ENCODE measurements at places on chromosomes 11 and 22.
A peak's percentile ranks its signal among the peaks of the same experiment; 100 is the strongest.

GRCh38 chr11:92380882-92381281, 156.3 kb downstream of the FAT3 start:
- no peak for DNase-seq

- peak; percentile 85 for DNase-seq
These were observed 12.4 kb upstream of the DSCAML1 start for GRCh38 chr11:117809236-117810055.

- peak; percentile 59 for DNase-seq
These were observed 35.9 kb upstream of the WNT11 start for GRCh38 chr11:76242004-76242779.

- DNase-seq = no peak
These were observed 269.6 kb downstream of the MN1 start for GRCh38 chr22:27531782-27532530.

DNA sequence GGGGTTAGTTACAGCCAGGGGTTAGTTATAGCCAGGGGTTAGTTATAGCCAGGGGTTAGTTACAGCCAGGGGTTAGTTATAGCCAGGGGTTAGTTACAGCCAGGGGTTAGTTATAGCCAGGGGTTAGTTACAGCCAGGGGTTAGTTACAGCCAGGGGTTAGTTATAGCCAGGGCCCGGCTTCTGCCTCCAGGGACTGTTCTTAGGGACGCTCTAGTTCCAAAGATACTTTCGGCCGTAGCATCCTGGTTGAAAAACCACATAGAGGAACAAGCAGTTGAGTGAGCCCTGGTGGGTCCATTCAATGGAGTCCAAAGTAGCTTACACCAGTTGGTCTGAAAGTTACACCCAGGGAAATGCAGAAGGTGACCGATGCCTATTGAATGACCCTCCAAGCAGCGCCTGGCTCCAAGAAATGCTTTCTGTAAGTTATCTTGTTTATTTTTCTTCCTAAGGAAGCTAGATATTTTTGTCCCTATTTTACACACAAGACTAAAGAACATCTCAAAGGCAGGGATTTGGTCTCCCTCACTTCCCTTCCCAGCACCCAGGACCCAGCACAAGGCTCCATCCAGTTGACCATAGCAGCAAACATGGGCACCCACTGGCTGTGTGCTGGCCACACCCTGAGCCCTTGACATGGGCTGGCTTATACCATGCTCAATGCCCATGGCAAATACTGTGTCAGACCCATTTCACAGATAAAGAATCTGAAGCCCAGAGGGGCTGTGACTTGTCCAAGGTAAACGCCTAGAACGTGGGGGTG, 49.7 kb upstream of the SHISAL1 start:
- peak; percentile 33 for DNase-seq

DNA sequence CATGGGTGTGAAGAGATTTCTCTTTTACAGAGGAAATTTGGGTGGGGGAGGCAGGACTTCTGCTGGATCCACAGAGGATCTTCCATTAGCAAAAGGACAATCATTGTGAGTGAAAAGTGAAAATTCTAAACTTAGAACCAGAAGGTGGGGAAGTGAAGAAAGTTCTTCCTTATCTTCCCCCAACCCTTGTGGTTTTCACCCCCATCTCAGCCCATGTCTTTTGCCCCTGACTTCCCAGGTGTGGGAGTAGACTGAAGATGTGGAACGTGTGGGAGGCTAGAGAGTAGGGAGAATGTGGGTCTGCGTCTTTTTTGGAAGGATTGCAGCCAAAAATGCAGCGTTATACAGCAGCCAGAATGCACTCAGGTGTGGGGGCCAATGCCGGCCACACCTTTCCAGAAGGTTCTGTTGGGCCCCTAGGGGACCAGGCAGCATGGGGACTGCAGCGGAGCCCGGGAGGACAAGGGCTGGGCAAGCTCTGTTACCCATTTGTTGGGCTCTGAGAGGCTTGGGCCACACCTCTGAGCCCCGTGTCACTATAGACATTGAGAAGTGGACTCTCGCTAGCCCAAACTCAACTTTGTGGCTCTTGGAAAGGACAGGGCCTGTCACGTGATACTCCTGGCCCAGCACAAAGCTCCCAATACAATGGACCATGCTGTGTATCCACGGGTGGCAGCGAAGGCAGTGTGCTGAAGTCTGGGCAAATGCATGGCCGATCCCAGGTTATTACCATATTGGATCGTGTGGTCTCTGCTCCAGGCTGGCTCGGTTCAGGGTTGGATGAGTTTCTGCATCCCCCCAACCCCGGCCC, 32.8 kb upstream of the LINC01488 start:
- peak; percentile 60 for DNase-seq

- no peak for DNase-seq
These were observed 56.9 kb downstream of the ABTB2 start for GRCh38 chr11:34300926-34301295.

DNA sequence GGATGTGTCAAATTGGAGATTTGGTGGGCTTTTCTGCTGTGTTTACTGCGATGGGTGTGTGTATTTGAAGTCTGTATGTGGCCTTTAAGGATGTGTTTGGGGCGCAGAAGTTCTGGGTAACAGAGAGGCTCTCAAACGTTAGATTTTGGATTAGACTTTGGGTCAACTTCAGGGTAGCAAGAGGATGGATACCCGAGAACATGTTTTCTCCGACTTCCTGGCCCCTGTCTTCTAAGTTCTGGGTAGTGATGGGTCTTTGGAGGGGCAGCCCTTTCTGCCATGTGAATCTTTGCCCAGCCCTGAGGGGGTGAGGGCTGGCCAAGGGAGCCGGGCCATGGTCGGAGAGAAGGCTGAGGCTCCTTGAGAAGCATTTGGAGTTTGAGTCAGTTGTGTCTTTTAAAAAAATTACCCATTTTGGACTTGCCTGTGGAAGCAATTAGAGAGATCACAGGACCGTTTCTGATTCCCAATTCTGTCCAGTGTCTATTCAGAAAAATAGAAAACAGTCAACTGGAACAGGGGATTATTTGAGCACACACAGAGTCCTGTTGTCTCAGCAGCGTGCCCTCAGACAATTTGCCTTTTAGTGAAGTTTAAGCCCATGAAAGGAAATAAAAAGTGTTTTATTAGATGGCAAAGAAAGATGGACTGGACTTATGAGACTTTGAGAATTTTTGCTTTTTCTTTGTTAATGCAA, 114.4 kb downstream of the PTPRJ start:
- no peak for DNase-seq

GRCh38 chr11:62264004-62264403, 6.0 kb upstream of the SCGB2A2 start:
- DNase-seq = no peak

DNA sequence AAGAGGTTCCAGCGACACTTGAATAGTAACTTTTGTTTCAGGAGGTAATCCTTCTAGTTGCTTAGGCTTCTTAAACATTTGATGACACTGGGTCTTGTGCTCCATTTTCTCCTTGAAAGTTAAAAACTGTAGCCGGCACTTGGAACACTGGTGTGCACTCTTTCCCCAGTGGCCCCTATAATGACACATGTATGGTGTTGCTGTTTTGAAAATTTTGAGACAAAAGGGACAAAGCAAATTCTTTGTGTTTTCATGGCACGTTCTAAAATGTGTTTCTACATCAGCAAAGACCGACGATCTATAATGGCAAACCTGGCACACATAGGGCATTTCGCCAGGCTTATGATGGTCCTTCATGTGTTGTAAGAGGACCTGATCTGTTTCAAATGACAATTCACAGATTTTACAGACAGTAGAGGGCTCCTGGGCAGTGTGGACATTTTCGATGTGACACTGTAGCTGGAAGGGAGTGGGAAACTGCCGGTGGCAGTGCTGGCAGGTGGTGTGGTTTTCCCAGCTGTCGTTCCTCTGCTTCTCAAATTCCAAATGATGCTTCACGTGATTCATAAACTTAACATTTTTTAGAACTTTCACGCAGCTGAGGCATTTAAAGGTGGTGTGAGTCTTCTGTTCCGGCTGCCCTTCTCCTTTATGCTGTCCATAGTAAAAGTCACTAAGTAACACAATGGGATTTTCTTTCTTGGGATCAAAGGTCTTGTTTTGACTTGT, 20.5 kb downstream of the ZNF280B start:
- DNase-seq = no peak
